NCI-H1694 (cell line): ENCODE measurements at places on chromosomes 11 and 22.

DNA sequence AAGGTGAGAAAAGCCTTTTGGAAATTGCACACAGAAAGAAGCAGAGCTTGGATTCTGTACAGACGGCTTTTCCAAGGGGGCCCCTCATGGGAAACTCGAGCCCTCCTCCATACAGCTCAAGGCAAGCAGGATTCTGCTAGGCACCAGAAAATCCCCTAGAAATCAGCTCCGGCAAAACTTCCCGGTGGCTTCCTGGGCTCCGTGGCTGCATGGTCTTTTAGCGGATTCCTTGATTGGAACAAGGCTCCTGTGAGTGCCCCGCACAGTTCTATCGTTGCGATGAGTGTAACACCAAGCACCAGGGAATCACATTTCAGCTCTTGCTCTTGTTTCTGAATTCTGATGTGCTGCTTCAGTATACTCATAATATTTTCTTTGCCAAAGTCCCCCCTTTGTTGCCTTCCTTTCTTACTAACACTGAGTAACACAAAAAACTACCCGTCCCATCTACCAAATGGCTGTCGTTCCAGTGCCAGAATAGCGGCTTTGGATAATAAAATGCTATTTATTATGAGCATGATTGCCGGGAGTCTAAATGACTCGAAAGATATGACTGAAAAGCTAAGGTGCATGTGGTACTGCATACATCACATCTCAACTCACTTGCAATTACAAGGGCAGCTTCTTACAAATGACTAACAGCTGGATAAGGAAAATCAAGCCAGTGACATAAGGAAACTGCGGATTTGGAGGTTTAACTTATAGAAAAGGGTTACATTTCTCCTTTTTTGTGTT lies 494.1 kb downstream of the DLG2 start:
- DNase-seq, result no peak

DNA sequence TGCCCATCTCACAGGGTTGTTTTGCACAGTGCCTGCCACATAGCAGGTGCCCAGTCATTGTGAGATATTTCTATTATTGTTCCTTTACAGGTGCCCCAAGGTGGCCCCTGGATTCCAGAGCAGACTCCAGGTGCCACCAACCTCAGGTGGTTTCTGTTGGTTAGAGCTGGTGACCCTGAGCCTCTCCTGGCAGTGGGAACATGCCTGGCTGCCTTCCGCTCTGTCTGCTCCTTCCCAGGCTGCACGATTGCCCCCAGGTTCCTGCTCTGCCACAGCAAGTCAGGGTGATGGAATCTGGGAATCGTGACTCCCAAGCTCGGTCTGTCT lies 12.6 kb upstream of the OMP start:
- DNase-seq, result no peak

DNA sequence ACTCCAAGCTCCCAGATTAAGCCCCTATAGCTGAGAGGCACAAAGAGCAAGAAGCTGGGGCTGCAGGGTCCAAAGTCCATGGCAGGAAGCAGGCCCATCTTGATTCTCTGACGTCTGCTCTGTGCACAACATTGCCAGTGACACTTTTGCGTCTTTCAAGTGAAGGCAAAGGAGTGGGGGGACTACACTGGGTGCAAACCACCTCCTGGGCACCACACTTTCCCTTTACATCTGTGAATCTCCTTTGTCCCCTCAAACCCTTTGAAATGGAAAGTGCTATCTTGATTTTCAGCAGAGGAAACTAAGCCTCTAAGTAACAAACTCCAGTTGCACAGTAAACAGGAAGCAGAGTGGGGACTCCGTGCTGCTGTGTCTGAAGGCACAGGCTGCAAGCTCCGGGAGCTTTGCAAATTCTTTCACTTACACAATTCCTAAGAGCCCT lies 428.0 kb downstream of the LARGE1 start:
- no peak for DNase-seq

GRCh38 chr11:4066910-4067309 lies 27.7 kb upstream of the RRM1 start:
- DNase-seq, result no peak

GRCh38 chr11:10502065-10502680 lies 38.8 kb downstream of the RNF141 start:
- no peak for DNase-seq

DNA sequence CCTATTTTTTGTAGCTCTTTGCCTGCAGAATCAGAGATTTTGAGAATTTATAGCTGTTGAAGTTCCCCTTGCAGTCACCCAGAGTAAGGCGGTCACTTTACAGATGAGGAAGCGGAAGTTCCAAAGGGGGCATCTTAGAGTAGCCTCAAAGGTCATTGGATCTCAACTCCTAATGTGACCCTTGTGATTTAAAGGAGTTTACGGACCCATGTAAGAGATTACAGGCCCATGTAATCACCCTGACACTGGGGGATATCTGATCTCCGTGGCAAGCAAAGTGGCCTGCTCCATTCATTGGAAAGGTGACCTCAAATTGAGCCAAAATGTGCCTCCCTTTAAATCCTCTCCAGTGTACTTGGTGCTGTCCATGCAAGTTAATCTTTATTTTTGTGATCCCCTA lies 15.7 kb downstream of the P2RX3 start:
- DNase-seq, result no peak

GRCh38 chr11:34086554-34087283 lies 18.7 kb upstream of the NAT10 start:
- DNase-seq, result no peak

GRCh38 chr11:133898770-133899115 lies 53.4 kb upstream of the SPATA19 start:
- DNase-seq, result no peak

- DNase-seq, result no peak
Observed at GRCh38 chr11:64268025-64268892, 16.2 kb downstream of the BAD start.

- DNase-seq, result no peak
Observed at GRCh38 chr22:46024136-46024840, 47.3 kb upstream of the WNT7B start.

GRCh38 chr11:44943118-44943517 lies 7.6 kb downstream of the TP53I11 start:
- peak; percentile 26 for DNase-seq

DNA sequence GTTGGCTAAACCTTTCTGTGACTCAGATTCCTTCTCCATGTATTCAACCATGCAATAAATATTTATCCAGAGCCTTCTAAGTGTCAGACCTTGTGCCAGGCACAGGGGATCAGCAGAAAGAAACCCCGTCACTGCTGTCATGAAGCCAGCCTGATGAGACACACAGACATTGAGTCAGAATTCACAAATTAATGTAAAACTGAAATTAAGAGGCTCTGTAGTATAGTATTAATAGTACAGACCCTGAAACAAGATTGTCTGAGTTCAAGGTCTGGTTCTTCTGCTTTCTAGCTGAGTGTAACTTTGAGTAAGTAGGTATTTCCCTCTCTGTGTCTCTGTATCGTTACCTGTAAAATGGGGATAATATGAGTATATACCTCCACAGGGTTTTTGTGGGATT lies 46.9 kb downstream of the ME3 start:
- DNase-seq, result no peak

DNA sequence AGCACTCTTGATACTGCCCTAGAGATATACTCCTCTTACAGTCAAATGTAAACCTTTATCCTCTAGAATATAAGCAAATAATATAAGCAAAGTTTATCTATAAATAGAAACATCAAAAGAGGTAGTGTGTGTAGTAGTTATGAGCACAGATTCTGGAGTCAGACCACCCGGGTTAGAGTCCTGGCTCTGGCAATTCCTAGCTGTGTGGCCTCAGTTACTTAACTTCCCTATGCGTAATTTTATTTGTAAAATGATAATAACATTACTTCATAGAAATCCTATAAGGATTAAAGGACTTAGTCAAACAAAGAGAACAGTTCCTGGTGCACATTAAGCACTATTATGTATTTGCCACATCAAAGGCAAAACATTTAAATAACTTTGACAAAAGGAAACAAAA lies 7.0 kb downstream of the MSANTD4 start:
- DNase-seq, result no peak

DNA sequence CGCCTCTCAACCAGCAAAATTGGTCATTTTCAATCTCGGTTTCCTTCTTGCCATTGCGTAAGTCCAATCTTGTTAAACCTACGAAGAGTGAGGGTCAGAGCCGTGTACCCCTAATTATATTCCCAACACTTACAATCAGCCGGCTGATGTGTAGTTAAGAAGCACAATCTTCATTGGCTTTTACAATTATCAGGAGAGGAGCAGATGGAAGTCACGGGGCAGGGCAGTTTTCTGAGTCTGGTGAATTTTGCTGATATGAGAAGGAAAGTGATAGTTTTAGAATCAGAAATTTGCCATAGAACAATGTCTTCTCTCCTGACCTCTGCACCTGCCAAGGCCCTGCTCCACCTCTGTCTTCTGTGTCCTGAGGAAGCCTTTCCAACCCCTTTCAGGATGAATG lies 35.0 kb upstream of the ATXN10 start:
- no peak for DNase-seq

GRCh38 chr22:20174785-20175596 lies 24.1 kb upstream of the CCDC188 start:
- DNase-seq, result no peak

- DNase-seq, result no peak
Observed at GRCh38 chr11:92969634-92970347, at the start of gene MTNR1B. TSS of gene MTNR1B (plus strand) at chr11:92969651. CDS start at chr11:92969726, 75 bp downstream.

DNA sequence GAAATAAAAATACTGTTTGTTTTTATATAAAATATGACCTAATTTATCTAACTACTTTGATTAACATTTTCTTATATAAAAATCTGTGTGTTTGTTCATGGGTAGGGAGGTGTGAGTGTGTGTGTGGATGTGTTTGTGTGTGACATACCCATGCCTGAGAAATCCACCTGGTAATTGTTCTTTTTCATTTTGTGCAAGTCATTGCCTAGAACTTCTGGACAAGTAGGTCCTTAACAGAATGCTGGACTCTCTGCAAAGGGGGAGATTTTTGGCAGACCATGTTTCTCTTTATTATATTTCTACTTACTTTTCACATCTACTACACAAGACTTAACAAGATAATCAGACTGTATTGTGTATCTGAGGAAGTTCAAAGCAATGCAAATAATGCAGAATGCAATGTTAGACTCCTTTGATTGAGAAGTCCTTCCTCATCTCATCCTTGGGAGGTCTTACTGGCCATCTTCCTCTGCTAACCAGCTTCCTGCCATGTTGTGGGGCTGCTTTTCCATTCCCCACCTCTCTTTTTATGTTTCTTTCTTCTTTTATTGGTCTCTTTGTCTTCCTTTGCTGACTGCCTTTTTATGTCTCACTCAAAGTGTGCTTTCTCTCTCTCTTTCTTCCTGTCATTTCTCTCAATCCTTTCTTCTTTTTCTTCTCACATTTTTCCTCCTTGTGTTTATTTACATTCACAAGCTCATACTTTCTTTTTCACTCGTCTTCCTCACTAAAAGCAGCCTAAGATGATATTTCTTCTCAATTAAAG lies 1017.0 kb upstream of the CNTN5 start:
- DNase-seq, result no peak

GRCh38 chr11:66071381-66071801 lies 1.3 kb downstream of the PACS1 start:
- no peak for DNase-seq

DNA sequence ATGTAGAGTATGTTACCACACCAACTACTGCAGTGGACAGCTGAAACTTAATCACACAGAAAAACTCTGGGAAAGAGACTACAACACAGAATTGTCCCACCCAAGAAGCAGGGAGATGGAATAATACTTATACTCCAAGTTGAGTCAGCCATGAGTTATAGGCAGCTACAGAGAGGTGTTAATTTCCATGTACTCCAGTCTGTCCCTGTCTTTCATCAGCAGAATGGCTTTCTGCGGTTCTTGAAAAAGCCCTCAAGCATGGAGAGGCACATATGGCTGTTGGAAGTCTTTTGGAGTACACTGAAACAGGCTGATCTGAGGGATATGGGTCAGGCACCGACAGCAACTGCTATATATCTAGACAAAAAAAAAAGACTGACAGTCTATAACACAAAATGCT lies 219.5 kb downstream of the DLG2 start:
- DNase-seq, result no peak

- no peak for DNase-seq
Observed at GRCh38 chr22:46749682-46750529, 11.9 kb upstream of the CERK start.

DNA sequence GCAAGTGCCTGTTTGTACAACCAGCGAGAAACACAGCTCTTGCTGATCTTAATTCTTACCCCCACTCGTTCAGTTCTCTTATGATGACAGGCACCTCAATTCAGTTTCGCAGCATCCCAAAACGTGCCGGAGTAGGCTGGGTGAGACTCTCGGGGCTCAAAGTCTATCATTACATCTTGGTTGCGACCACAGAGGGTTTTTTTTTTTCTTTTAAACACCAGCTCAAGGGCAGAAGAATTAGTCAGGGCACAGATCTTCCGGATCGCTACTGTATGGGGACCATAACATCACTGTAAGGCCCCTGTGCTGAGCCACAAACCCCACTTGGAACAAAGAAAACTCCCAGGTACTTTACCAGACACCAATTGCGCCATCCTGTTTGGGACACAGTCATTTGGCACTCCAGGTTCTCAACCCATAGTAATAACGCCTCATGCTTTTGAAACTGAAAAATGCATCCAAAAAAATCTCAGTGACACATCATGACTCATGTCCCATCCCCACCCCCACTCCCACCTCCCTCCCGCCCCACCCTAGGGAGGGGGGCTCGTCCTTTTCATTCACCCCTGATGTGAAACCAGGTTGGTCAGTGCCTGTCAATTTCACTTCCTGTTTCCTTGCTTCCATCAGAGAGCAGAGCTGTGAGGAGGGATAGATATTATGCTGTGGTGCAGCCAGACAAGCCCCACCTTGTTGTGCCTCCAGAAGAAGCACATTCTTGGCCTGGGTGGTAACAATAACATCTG lies 41.0 kb upstream of the CD5 start:
- no peak for DNase-seq

- DNase-seq, result no peak
Observed at GRCh38 chr11:3901249-3902025, 46.0 kb downstream of the STIM1 start.

- DNase-seq, result peak; percentile 27
Observed at GRCh38 chr22:33051960-33052839, 6.0 kb downstream of the SYN3 start.

DNA sequence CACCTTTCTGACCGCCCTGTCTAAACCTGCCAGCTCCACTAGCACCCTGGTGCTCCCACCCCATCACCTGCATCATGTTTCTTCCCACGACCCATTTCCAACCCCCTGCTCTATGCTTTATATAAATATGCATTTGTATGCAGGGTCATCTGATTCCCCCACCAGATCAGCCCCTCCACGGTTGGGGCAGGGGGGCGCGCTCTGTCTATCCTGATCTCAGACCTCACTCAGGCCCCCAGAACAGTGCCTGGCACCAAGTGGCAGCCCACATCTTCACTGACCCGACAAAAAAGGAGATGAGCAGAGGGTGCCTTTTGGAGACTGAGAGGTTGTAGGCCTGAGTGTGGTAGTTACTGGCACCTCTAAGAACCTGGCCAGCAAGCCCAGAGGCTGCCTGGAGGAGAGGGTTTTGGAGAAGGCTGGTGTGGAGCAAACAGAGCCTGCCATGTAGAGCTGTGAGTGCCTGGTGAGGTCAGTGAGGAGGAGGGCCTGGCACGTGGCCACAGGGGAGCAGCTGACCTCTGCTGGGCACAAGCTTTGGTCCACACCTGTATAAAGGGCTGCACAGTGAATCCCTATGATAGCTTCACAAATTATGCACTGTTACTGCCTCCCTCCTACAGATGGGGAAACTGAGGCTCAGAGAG lies 86.3 kb upstream of the RTL6 start:
- no peak for DNase-seq

GRCh38 chr11:78660471-78660870 lies 85.8 kb upstream of the NARS2 start:
- no peak for DNase-seq
